ENCODE measurements at places on chromosomes 2 and 18. TPM values are rescaled to one million over a fixed set of nuclear protein-coding genes. Genes with fewer than 3 reads are reported as not detected.

DNA sequence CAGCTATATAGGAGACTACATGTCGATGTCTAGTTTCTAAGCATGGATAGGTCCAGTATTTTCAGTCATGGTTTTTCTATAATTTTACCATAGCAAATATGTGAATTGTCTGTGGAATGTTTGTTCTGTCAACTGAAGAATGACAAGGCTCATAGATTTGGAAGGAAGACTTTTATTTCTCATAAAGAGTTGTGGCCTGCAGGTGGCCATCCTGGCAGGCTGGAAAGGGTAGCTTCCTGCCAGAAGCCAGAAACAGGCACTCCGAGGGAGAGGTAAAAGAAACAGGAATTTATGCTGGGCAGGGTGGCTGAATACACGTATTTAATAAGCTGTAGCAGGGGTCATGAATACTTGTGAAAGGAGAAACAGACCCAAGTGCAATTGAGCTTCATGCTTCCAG is 182.1 kb downstream of the PARD3B start:
- no peak for DNase-seq

GRCh38 chr18:78798402-78799175 is 181.0 kb upstream of the SALL3 start:
- peak; percentile 50 for DNase-seq

The CDCA7 gene
- polyA plus RNA-seq: 13.4 TPM

The WDR35 gene
- polyA plus RNA-seq: 0.60 TPM

The ADD2 gene
- under 0.01 TPM for polyA plus RNA-seq

Data from sigmoid colon (tissue), 7 donors.